NCI-H524 treated with DMSO at 0.1 percent for 48 hours (cell line): ENCODE measurements at places on chromosomes 4 and X.

GRCh38 chr4:151957153-151957552 lies 196.3 kb upstream of the GATB start:
- no peak for DNase-seq

- no peak for DNase-seq
Measured at GRCh38 chr4:167028976-167029375, 205.3 kb downstream of the SPOCK3 start.

DNA sequence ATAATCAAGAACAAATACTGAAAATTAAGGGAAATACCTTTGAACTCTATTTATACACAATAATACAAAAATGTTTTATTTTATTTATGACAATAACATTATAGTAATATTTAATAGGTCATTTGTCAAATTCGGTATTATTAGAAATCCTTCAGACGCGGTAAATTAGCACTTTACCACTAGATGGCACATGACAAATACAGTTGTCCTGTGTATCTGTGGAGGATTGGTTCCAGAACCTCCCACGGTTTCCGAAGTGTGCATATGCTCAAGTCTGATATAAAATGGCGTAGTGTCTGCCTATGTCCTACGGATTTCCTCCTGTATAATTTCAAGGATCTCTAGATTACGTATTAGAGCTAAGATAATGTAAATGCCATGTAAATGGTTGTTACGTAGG lies 8.1 kb upstream of the LINC00632 start:
- peak; percentile 20 for DNase-seq

- DNase-seq, result no peak
Measured at GRCh38 chr4:165079476-165079875, 25.8 kb downstream of the TRIM75 start.

DNA sequence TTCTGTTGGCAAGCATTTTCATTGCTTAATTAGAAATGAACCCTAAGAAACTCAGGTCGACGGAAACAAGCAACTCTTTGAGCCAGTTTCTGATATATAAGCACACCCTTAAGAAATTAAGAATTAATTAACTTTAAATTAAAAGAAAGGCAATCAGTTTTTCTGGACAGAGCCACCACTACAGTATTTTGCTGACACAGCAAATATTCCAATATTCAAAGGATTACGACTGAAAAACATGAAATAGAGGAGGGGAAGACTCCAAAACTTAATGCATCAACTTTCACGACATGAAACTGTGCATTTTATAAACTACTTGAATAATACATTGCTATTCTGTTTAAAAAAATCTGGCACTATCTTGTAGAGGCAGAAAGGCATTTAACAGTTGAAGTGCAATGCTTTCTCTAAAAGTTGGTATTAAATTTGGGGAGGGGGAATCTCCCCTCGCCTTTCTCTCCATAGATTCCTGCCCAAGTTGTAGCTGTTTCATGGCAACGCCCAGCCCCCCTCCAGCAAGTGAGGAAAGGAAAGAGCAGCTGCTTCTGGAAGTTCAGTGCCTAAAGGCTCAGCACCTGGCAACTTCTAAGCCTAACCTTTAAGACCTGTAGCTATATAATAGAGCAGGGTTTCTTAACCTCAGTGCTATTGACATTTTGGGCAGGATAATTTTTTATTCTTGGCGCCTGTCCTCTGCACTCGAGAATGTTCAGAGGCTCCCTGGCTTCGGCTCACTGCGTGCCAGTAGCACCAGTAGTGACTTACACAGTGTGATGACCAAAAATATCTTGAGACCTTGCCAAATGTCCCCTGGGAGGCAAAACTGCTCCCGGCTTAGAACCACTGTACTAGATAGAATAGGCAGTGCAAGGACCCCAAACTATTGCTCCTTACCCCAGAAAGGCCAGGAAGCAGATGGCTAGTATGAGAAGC lies 6.7 kb upstream of the ZCCHC18 start:
- no peak for DNase-seq

GRCh38 chrX:155956649-155957048 lies 40.8 kb upstream of the IL9R start:
- DNase-seq, result no peak

GRCh38 chr4:90127223-90127705 lies at the start of gene CCSER1:
Gene CCSER1, plus strand, starts transcription at chr4:90127394.
- peak; percentile 44 for DNase-seq

- DNase-seq, result no peak
Measured at GRCh38 chr4:73613130-73613529, 7.1 kb downstream of the RASSF6 start.

DNA sequence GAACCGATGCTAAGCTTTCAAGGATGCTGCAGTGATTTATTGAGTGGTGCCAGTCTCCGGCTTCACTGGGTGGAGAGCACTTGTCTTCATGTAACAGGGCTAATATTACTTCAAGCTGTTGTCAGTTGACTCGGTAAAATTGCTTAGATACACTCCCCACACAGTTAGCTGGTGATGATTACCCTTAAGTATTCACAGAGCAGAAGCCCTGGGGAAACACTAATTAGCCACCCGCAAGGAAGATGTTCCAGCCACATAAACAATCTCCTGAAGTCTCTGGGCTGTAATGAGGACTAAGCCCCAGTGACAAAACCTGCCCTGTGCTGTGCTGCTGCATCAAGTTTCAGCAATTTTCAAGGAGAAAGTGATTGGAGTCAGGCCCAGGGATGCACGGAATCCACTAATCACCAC lies 37.3 kb upstream of the GK2 start:
- DNase-seq, result peak; percentile 92

GRCh38 chr4:61200187-61200915 lies at the start of gene ADGRL3:
Gene ADGRL3, plus strand, starts transcription at chr4:61200326.
- peak; percentile 37 for DNase-seq

DNA sequence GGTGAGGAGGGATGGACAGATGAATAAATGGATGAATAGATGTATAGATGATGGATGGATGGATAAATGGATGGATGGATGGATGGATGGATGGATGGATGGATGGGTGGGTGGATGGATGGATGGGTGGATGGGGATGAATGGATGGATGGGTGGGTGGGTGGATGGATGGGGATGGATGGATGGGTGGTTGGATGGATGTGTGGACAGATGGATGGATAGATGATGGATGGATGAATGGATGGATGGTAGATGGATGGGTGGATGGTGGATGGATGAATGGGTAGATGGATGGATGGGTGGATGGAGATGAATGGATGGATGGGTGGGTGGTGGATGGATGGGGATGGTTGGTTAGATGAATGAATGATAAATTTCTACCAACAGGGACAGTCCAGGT lies 207.0 kb upstream of the PSAPL1 start:
- no peak for DNase-seq

DNA sequence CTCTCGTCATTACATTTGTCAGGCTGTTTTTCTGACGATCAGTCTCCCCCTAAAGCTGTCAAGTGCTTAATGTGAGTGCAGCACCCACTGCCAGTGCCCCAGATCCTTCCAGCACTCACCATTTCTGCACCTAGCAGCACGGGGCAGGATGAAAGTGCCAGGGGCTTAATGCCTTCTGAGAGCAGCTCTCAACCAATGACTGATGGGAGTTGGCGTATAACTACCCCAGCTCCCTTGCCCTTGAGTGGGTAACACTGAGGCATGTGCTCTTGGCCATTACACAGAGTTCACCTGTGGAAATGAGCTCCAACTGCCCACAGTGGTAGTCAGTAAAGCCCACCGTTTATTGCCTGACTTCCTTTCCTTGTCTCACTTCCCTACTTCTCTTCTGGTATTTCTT lies 226.2 kb upstream of the BCOR start:
- no peak for DNase-seq

DNA sequence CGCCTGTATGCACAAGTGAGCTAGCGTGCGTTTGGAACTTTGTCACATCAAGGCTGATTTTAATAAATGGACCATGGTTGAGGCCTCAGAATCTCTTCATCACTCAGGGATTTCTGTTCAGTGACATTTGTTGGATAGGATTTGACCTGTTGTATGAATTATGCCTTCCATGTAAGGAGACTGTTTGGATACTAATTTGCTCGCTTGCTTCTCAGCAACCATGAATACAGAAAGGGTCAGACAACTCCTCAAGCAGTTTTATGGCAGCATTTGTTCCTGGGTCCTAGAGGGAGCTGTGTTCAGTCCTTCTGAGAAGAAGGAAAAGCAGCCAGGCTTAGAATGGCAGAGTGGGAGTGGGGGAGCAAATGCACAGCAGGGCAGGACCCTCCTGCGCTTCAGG lies 269.7 kb upstream of the LCORL start:
- DNase-seq, result no peak

DNA sequence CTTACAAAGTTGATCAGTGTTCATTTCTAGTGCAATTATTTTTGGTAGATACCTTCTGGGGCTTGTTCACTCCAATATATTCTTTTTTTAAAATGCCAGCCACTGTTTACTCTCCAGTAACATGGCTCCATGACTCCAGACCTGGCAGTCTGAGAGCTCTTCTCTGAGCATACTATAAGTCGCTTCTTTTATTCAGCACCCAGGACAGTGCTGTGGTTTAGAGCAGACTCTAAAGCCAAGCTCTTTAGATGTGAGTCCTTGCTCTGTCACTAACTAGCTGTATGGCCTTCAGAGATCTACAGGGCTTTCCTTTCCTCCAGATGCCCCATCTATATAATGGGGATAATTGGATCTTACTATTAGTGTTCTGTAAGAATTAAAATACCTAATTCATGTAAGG lies 200.2 kb upstream of the FAM241A start:
- no peak for DNase-seq

- DNase-seq, result peak; percentile 11
Measured at GRCh38 chrX:63918611-63919010, 133.6 kb upstream of the ARHGEF9 start.

- DNase-seq, result no peak
Measured at GRCh38 chrX:12999422-12999821, 24.5 kb downstream of the TMSB4X start.

- DNase-seq, result peak; percentile 42
Measured at GRCh38 chr4:7101692-7102515, 34.0 kb upstream of the GRPEL1 start.

- DNase-seq, result no peak
Measured at GRCh38 chrX:130055899-130056298, 54.4 kb downstream of the ELF4 start.
